ENCODE measurements at places on chromosomes 4 and X. TPM values are rescaled to one million over a fixed set of nuclear protein-coding genes. Genes with fewer than 3 reads are reported as not detected.
A peak's percentile ranks its signal among the peaks of the same experiment; 100 is the strongest.

DNA sequence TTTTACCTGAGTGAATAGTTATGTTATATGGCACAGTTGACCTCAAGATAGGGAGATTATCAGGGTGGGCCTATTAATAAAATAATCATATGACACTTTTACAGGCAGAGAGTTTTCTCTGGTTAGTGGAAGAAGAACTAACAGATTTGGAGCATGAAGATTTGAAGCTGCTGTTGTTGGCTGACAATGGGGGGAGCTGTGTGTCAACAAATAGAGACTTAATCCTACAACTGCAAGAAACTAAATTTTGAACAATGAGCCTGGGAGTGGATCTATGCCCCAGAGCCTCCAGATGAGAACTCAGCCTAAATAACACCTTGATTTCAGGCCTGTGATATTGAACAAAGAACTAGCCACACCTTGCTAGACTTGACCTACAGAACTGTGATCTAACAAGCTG is 7.2 kb upstream of the CCSER1 start:
- no peak overlapping the region for H3K4me3 ChIP-seq
- no peaks in the 10 kb centered on the region for H3K4me1 ChIP-seq
- peaks cover 3% of the 10 kb centered on the region for H3K27me3 ChIP-seq

MND1 gene
- 38.3 TPM for total RNA-seq

GRCh38 chrX:2314831-2315365 is 185.9 kb downstream of the DHRSX start:
- peaks cover 4% of the 10 kb centered on the region for H3K36me3 ChIP-seq
- H3K27ac ChIP-seq = no peak overlapping the region
- no peaks in the 10 kb centered on the region for H3K27me3 ChIP-seq
- H3K4me3 ChIP-seq = no peak overlapping the region
- no peak for DNase-seq

IL2 gene
- not detected for total RNA-seq

GRCh38 chr4:41963105-41963504 is 18.5 kb upstream of the DCAF4L1 start:
- H3K4me3 ChIP-seq = no peak overlapping the region
- H3K27me3 ChIP-seq = no peaks in the 10 kb centered on the region
- H3K4me1 ChIP-seq = no peaks in the 10 kb centered on the region
- H3K27ac ChIP-seq = no peak overlapping the region
- H3K36me3 ChIP-seq = peaks cover 2% of the 10 kb centered on the region
- peak; percentile 28 for DNase-seq

NXF2B gene
- not detected for total RNA-seq

HPSE gene
- 19.0 TPM for total RNA-seq

DNA sequence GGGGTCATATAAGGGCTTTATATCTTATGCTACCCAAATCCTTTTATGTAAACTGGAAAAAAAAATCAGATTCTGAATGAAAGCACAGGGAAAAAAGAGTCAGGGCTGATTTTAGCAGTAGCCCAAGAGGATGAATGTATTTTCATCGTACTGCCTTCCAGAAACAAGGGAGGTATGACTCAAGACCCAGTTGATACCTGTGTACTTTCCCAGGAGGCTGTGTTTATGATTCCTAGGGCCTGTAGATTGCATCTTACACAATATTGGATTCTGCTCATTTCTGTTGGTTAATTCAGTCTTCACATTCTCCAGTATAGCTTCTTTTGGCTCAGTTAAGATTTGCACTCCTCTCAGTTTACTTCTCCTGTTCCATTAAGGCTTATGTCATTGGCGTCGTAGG is 127.9 kb upstream of the LIMCH1 start:
- H3K4me1 ChIP-seq = no peaks in the 10 kb centered on the region
- no peaks in the 10 kb centered on the region for H3K36me3 ChIP-seq
- H3K27me3 ChIP-seq = peaks cover 4% of the 10 kb centered on the region
- no peak overlapping the region for H3K27ac ChIP-seq
- no peak overlapping the region for H3K4me3 ChIP-seq

DNA sequence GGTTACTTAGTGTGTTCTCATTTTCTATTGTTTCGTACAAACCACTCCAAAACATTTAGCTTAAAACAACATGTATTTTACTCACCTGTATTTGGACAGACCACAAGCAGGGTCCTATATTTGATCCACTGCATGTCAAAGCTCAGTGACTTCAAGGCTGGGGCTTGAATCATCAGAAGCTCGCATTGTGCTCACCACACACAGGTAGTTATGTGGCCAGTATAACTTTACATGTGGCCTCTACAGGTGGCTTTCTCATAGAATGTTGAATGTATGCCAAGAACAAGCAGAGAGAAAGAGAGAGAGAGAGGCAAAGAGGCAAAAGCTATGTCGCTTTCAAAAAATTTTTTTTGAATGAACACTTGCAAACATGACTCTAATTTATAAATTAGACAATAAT is 107.6 kb downstream of the QRFPR start:
- H3K4me3 ChIP-seq = no peak overlapping the region
- peaks cover 7% of the 10 kb centered on the region for H3K4me1 ChIP-seq
- no peaks in the 10 kb centered on the region for H3K36me3 ChIP-seq
- DNase-seq = no peak
- no peak overlapping the region for H3K27ac ChIP-seq
- peaks cover 3% of the 10 kb centered on the region for H3K27me3 ChIP-seq

- no peak overlapping the region for H3K4me3 ChIP-seq
- peaks cover 12% of the 10 kb centered on the region for H3K36me3 ChIP-seq
- H3K27ac ChIP-seq = peak overlapping the region; percentile 100
- DNase-seq = no peak
These were observed 244 bp downstream of the EIF2S3 start for GRCh38 chrX:24055043-24055356.

FRAS1 gene
- total RNA-seq = 0.08 TPM

GRCh38 chrX:12874581-12874980 is 7.7 kb downstream of the TLR7 start:
- no peaks in the 10 kb centered on the region for H3K27me3 ChIP-seq
- DNase-seq = no peak
- no peak overlapping the region for H3K27ac ChIP-seq
- H3K36me3 ChIP-seq = no peaks in the 10 kb centered on the region

GRCh38 chr4:83809581-83809980 is 273.7 kb downstream of the GPAT3 start:
- no peaks in the 10 kb centered on the region for H3K36me3 ChIP-seq
- no peak overlapping the region for H3K27ac ChIP-seq
- DNase-seq = no peak
- no peak overlapping the region for H3K4me3 ChIP-seq

GRCh38 chr4:109998867-109999584 is 86.3 kb downstream of the EGF start:
- no peaks in the 10 kb centered on the region for H3K36me3 ChIP-seq
- H3K27me3 ChIP-seq = peaks cover 12% of the 10 kb centered on the region
- peaks cover 18% of the 10 kb centered on the region for H3K4me1 ChIP-seq
- no peak overlapping the region for H3K4me3 ChIP-seq

All from activated CD8-positive, alpha-beta T cell treated with anti-CD3 and anti-CD28 coated beads, Interleukin-2, amount 10 ng/mL, durations not matched to agents 7 days and 5 days (primary cell).